SK-N-DZ (cell line): ENCODE measurements at places on chromosomes 13 and 19.

DNA sequence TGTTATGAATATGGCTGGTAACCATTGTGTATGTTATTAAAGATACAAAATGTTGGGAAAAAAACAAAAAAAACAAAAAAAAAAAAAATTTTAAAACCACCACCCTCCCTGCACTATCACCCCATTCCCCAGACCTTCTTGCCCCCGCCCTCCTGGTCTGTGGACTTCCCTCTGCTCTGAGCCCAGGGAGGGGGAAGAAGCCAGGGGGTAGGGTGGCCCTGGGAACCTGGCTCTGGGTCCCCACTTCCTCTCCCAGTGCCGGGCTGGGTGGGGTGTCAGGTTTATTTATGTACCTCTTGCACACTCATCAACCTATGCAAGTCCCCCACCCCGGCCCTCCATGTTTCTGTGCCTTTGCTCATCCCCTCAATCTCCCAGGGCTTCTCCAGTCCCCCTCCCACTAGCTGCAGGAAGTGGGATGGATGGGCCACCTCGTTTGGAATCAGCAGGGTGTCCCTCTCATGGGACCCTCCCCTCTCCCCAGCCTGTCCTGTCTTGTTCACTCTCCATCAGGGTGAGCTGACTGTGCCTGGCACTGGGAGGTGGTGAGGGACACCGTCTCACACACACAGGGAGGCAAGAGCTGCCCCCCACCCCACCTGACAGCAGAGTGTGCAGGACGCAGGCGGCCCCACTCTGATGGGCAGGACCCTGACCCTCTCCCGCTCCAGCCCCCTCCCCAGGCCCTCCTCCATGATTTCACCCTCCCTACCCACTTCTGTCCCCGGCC lies 5.9 kb downstream of the PAF1 start:
- no peak for DNase-seq

GRCh38 chr19:3062165-3063105 lies at the start of gene TLE5:
TLE5 (minus strand) TSS chr19:3062495; CDS start chr19:3062200, 295 bp downstream.
- DNase-seq = no peak

GRCh38 chr13:23202383-23202782 lies 21.6 kb downstream of the SGCG start:
- DNase-seq = no peak

- no peak for DNase-seq
Observed at GRCh38 chr13:108178078-108178477, 37.3 kb downstream of the LIG4 start.

DNA sequence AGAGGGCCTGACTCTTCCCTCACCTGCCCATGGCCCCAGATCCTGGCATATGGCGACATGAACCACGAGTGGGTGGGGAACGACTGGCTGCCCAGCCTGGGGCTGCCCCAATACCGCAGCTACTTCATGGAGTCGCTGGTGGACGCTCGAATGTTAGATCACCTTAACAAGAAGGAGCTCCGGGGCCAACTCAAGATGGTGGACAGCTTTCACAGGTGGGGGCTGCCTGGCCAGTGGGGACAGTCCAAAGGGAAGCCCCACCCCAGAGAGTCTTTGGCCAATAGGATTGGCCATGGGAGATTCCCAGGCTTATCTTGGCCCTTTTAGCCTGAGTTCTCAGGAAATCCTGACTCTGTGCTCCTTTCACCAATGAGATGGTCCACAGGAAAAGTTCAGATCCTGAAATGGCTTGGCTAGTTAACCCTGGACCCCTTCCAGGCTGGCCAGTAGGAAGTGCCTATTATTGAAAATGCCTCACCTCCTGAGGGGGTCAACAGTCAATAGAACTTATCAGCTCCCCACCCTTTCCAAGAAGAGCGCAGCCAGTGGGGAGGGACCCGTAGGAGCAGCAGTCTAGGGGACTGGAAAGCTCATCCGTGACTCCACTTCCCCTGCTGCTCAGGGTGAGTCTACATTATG lies 7.0 kb downstream of the HRC start:
- DNase-seq = no peak

DNA sequence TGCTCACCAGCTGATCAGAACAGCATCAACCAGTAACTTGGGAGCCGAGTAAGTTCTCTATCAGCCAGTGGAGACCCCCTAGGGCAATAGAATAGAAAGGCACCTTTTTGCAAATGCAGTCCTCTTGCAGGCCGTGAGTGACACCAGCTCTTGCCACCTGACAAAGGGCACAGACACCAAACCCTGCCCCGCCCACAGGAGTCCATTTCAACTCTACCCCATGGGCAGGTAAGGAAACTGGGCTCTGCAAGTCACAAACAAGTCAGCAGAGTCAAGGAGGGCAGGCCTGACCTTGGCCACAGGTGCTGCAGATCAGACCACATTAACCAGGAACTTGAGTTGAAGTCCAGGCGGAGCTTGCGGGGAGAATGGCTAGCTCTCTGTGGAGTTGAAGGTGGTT lies 77.4 kb upstream of the SPATA13 start:
- DNase-seq = no peak

GRCh38 chr13:18952225-18953016 lies 229.2 kb downstream of the TUBA3C start:
- no peak for DNase-seq

DNA sequence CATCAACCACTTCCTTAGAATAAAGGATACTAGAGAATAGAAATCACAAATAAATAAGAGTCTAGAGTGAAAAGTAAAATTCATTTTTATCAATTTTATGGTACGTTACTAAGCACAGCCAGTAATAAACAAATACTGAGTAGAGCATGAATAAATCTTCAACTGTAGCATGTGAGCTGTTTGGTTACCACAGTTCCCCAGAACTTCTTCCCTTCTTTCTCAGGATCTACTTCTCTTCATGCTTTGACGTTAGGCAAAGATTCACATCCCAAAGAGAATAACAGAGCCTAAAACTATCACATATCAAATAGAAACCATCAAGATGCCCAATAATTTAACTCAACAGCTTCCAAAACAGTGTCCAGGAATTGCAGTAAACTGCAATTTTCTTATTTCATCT lies 7.4 kb downstream of the RUBCNL start:
- no peak for DNase-seq

DNA sequence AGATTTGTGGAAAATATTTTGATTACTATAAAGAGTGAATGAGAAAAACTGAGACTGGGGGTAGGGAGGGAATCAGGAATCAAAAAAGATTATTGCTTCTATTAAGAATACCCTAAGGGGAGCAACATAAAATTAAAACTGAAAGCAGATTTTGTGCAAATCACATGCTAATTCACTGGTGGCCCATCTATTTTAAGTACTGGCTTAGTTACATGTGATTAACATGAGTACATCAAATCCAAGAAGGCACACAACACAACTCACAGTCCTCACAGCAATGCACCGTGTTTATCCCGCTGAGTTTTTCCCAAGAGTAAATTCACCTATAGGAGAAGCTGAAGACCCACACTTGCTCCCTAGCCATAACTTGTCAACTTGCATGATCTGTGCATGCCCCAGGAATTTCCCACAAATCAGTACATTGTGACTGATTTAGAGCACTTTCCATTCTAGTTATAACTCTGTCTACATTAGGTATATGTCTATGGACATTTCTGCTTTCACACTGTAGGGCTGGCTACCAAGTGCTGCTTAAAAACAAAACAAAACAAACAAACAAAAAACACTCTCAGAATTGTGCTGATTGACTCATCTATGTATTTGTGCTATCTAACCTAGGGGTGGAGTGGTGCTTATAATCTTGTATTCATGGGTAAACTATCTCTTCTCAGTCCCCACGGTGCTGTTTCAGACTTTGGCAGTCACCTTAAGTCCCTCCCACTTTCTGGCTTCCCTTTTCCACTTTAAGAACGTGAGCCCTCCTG lies 24.3 kb downstream of the AMER2 start:
- no peak for DNase-seq

- no peak for DNase-seq
Observed at GRCh38 chr13:33494596-33495204, 209.1 kb upstream of the STARD13 start.

- no peak for DNase-seq
Observed at GRCh38 chr19:3458229-3459088, 21.9 kb downstream of the SMIM24 start.

DNA sequence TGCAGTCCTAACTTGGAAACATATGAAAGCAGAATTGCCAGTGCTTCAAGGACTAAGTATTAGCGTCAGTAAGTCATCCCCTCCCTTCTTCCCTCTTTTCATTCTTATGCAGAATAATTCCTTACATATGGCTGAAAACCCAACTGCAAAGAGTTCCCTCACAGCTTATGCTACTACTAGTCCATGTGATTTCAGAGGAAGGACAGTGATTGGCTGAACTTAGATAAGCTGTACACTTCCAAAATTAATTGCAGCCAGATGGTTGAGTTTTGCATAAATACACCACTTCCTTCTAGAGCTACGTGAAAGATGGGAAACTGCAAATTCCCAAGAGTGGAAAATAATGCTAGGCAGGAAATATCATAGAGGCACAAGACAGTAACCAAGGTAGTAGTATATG lies 730.4 kb downstream of the OLFM4 start:
- no peak for DNase-seq

GRCh38 chr19:13849991-13850909 lies 26.7 kb upstream of the NANOS3 start:
- peak; percentile 26 for DNase-seq

- no peak for DNase-seq
Observed at GRCh38 chr19:1085676-1086442, 9.3 kb downstream of the POLR2E start.

DNA sequence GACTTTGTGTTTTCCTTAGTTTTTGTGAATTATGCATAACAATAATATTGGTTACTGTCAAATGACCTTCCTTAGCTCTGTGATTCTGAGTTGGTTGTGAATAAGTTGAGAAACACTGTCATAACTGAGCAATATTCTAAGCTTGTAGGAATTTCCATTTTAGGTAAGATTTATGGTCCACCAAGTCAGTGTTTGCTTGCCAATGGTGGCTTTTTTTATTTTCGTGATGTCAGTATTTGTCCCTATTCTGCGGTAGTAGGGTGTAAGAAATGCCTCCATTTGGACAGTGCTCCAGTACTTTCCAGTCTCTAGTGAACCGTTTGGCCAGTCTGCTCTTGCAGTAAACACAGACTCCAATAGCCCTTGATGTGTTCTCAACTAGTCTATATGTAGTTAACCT lies 94.7 kb downstream of the FRY start:
- no peak for DNase-seq

DNA sequence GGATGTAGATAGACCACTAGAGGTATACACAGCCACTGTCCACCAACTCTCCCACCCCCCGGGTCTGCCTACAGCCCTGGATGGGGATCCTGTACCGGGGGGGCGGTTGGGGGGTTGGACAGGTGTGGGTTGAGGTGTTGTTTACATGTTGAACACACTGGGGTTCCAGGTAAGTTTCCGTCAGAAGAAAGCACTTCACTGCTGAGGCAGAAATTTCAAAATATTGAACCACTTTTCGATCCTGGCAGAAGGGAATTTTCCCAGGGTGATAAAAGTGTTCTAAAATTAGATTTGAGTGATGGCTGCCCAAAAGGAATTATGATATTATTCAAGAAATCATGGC lies 6.6 kb upstream of the CEACAM16 start:
- DNase-seq = no peak

DNA sequence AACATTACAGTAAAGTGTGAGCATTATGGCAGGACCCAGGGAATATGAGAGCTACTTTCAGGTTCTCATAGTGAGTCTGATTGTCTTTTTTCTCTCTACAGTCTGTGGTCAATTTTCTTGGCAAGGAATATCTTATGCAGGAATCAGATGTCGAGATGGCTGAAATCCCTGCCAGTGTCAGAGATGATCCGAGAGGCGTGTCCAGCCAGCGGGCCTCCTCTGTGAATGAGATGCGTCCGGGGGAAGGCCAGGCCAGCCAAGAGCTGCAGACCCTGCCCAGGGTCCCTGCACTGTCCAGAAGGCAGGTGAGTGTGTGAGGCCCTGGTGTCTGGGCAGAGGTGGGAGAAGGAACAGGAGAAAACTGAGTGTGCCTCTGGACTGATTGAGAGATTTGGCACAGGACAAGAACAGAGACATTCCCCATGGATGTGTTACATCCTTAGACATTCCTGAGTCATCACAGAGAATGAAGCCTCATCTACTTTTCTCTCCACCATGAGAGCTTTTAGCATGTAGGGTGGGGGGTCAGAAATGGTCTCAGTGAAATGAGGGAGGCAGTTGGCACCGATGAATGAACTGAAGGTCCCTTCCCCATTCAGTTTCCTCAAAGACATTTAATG lies 27.3 kb upstream of the EDDM13 start:
- DNase-seq = no peak

DNA sequence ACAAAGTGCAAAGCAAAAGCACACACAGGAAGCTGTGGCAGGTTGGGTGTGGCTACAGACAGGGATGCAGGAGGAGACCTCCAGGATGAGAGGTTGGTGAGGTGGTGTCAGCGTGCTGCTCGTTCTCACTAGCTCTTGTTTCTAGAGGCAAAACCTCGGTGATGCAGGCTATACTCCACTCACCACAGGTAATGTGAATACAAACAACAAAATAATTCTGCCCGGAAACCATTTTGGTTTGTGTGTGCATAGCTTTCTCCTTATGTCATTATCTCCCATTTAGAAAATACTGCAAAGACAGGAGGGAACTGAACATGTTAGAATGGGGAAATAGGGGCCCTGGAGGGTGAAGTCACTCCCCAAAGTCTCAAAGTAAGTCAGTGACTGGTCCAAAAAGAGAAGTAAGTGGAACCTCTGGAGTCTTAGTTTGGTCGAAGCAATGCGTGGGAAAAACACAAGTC lies 9.4 kb downstream of the LCP1 start:
- DNase-seq = no peak

DNA sequence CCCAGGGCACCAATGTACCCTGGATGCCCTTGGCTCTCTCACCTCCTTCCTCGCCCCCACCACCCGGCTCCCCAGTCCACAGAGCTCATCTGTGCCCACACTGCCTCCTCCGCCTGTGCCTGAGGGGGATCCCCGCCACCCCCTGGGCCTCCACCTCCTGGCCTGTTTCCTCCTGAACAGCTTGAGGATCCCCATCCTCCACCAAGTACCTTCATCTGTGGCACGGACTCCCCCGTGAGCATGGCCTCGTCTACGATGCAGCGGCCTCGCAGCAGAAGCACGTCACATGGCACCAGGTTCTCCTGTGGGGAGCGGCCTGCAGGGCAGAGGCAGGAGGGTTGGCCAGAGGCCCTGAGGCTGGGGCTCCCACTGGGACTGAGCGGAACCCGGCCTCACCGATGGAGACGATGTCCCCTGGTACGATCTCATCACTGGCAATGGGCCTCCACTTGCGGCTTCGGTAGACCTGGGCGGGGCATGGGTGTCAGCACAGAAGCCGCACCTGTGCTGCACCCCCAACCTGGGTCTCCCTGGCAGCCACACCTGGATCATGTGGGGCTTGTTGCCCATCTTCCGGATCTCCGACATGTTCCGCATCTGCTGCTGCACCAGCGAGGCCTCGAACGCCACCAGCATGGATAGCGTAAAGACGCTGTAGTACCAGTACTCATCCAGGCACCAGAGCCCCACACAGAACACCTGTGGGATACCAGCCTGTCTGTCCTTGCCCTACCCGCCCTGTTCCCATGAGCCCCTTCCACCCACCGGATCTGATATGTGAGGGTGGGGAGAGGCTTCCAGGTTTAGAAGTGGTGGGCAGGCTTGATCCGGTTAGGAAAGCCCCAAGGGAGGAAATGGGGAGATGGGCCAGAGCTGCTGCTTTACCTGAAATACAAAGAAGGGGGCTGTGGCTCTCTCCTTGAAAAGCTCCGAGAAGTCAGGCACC lies 6.8 kb downstream of the ATP13A1 start:
- no peak for DNase-seq

GRCh38 chr13:77871596-77871995 lies 47.0 kb downstream of the EDNRB start:
- DNase-seq = no peak
